ENCODE measurements at places on chromosomes 4 and X. TPM values are rescaled to one million over a fixed set of nuclear protein-coding genes. Genes with fewer than 3 reads are reported as not detected.

GRCh38 chr4:119672086-119672485 lies 43.5 kb upstream of the PDE5A start:
- H3K27ac ChIP-seq: no peak overlapping the region
- H3K4me3 ChIP-seq: no peak overlapping the region
- no peaks in the 10 kb centered on the region for H3K36me3 ChIP-seq

- H3K36me3 ChIP-seq: no peaks in the 10 kb centered on the region
- H3K27me3 ChIP-seq: no peaks in the 10 kb centered on the region
- H3K27ac ChIP-seq: no peak overlapping the region
- H3K4me1 ChIP-seq: no peaks in the 10 kb centered on the region
- H3K4me3 ChIP-seq: no peak overlapping the region
- no peak for DNase-seq
Measured at GRCh38 chrX:130746709-130747342, 156.2 kb downstream of the ENOX2 start.

The CCDC120 gene
- total RNA-seq: 5.3 TPM

The CT45A10 gene
- not detected for total RNA-seq

DNA sequence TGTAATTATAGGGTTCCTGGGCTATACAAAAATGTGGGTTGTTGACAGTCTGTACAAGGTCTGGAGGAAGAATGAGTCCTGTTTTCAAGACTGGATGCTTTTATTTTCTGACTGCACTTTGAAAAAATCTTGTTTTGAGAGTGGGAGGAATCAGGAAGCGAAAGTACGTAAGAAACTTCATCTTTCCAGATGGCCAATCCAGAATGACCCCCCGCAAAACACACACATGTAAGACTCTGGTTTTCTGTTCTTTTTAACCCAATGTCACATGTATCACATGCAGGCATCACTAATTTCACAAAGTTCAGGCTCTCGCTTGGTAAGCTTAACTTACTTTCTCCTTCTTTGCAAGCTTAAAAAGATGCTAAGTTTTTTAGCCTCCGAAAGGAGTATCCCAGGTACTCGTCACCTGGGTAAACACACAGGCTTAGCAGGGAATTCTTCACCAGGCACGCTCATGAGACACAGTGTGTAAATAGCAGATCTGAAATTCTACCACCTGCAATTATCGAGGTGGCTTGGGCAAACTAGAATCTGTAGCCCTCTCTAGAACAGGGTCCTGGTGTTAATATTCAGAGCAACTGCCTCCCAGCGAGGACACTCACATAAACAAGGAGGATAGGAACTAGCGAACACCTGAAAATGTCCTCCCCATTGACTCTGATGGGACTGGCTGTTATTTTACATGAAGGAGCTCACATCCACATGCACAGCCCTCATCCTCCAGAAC lies 90.7 kb downstream of the NSUN7 start:
- no peak overlapping the region for H3K4me3 ChIP-seq
- no peak for DNase-seq
- H3K27me3 ChIP-seq: peaks cover 8% of the 10 kb centered on the region
- H3K27ac ChIP-seq: no peak overlapping the region
- no peaks in the 10 kb centered on the region for H3K36me3 ChIP-seq

The GYPA gene
- not detected for total RNA-seq

- H3K27ac ChIP-seq: no peak overlapping the region
- DNase-seq: no peak
- no peaks in the 10 kb centered on the region for H3K4me1 ChIP-seq
- no peak overlapping the region for H3K4me3 ChIP-seq
Measured at GRCh38 chr4:48799157-48799556, 19.1 kb upstream of the FRYL start.

DNA sequence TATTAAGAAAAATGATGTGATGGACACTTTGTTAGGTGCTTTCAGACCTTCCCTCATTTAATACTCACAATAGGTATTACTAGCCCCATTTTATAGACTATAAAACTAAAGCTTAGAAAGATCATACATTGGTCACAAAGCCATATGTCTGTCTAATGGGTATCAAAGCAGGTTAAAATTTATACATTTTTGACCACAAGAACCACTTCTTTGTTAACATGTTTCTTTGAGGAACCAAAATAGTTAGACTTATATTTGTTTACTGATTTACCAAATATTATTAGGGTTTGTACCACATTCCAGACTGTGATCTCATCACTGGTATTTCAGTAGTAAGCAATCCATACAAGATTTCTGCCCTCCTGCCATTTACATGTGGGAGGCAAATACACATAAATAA lies 363.3 kb downstream of the NAF1 start:
- DNase-seq: no peak
- H3K27ac ChIP-seq: no peak overlapping the region
- no peak overlapping the region for H3K4me3 ChIP-seq
- H3K27me3 ChIP-seq: no peaks in the 10 kb centered on the region
- H3K36me3 ChIP-seq: no peaks in the 10 kb centered on the region

- no peak overlapping the region for H3K4me3 ChIP-seq
- no peak overlapping the region for H3K27ac ChIP-seq
- H3K36me3 ChIP-seq: no peaks in the 10 kb centered on the region
- no peak for DNase-seq
Measured at GRCh38 chrX:132470831-132471230, 18.0 kb downstream of the MBNL3 start.

DNA sequence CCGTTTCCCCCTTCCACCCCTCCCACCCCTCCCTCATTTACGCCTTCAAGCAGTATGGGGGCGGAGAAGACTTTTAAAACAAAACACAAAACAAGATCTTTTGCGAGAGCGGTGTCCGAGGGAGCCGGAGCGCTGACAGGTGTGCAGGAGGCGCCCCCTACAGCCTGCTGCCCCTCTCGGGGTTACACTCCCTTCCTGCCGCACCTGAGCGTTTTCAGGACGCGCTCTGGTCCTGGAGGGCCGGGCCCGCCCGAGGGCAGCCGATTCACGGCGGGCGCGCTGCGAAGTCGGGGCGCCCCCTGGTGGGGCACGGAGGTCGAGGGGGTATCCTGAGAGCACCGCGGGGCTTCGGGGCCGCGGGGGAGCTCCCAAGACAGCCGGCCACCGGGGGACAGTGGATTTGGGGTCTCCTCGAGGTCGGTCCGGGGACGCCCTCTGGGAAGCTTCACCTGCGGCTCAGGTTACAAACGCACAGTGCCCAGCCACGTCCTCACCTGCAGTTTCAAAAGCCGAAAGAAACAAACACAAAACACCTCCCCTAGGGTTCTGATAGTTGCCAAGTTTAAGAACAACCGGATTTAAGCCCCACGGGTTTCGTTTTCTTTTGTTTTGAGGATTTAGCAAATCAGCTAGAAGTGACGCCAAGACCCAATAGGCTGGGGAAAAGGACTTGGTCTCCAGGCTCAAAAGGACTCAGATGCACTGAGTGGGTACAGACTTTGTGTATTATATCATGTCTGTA lies 8.0 kb upstream of the NEUROG2 start:
- H3K4me1 ChIP-seq: peaks cover 30% of the 10 kb centered on the region
- peak overlapping the region; percentile 97 for H3K4me3 ChIP-seq

- no peak overlapping the region for H3K27ac ChIP-seq
- H3K36me3 ChIP-seq: no peaks in the 10 kb centered on the region
- H3K27me3 ChIP-seq: no peaks in the 10 kb centered on the region
- no peaks in the 10 kb centered on the region for H3K4me1 ChIP-seq
Measured at GRCh38 chr4:133865612-133866327, 335.8 kb downstream of the PABPC4L start.

DNA sequence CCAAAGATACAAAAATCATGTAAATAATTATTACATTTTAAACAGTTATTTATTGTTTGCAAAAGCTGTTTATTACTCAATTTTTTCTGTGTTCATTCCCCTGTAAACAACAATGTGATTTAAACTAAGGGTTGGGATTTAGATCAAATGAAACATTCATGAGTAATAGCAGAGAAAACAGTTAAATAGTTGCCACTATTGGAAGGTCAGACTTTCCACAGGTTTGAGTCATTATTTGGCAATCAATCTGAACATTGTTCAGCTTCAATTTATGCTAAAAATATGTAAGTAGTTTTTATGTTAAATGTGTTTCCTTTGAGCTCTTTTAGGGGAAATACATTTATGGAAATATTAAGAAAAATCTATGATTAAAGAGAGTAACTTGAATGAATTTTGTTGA lies 144.9 kb downstream of the STIM2 start:
- H3K4me1 ChIP-seq: peaks cover 33% of the 10 kb centered on the region
- no peak for DNase-seq
- no peaks in the 10 kb centered on the region for H3K27me3 ChIP-seq
- no peak overlapping the region for H3K4me3 ChIP-seq
- no peak overlapping the region for H3K27ac ChIP-seq
- peaks cover 10% of the 10 kb centered on the region for H3K36me3 ChIP-seq
